ENCODE measurements at places on chromosomes 11 and 22. TPM values are rescaled to one million over a fixed set of nuclear protein-coding genes. Genes with fewer than 3 reads are reported as not detected.

DNA sequence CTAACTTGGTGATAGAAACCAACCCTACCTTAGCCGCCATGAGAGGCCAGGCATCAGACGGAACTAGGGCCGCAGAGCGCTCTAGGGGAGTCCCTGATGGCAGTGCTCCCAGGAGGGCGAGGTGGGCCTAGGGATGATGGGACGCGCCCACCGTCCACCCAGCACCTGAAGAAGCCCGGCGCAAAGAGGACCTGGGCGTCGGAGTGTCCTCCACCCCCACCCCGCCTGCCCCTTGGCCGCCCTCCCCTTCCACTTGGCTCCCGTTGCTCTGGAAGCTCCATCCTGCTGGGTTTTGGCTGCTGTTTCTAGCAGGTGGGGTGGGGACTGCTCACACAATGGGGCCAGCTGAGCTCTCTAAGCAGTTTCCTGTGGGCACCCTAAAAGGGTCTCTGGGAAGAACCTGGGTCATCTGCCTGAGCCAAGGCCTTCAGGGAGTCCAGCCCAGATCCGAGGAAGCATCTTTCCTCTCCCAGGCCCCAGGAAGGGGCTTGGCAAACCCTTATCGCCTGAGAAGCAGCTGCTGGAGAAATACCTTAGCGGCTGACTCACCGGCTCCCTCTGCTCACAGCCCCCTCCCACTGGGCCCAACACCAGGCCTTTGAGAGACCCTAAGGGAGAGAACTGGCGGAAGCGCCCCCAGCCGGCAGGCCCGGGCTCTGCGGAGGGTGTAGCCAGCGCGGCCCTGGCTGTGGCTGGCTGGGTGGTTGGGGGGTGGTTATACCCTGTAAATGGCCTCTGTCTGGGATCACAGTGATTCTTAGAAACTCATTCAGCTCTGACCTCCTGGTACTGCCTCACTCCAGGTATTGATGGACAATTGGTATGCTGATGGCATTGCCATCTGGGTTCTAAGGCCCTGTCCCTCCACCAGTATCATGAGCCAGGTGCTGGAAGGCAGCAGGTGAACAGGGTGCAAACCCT is 19.3 kb downstream of the CREB3L1 start:
- DNase-seq = peak; percentile 95

DNA sequence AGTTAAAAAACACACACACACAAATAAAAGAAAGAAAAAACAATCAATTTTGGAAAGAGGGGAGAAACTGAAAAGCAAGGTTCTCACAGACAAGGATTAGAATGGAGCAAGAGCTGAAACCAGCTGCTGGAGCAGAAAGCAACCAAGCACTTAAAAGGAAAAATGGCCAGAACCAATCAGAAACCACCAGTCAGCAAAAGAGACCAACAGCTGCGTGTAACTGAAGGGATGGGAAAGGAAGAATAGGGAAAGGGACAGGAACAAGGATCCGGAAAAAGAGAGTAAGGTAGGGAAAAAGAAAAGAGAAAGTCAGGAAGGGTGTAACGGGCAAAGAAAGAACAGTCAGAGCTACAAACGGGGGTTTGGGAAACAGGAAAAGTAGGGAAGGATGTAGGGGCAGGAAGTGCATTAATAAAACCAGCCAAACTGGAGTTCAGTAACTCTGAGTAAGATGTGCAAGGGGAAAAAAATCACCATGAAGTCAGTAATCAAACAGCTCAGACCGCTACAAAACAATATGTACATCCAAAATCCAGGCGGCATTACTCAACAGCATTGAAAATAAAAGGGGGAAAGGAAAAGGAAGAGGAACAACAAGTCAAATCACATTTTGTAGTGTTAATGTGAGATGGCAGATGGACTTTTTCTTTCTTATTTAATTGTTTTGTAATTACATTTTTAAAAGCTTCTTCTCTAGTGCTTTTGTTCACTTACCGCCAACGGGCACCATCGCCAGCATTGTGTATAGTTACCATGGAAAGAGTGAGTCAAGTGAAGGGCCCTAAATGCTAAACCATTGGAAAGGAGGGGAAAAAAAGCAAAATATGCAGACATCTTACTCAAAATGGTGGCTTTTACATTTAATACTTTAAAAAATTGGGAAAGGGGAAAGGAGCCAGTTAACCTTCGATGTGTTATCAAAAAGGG is 49.2 kb downstream of the APOL5 start:
- peak; percentile 89 for DNase-seq

- peak; percentile 60 for DNase-seq
Measured at GRCh38 chr11:73151416-73151815, 9.3 kb upstream of the FCHSD2 start.

DNA sequence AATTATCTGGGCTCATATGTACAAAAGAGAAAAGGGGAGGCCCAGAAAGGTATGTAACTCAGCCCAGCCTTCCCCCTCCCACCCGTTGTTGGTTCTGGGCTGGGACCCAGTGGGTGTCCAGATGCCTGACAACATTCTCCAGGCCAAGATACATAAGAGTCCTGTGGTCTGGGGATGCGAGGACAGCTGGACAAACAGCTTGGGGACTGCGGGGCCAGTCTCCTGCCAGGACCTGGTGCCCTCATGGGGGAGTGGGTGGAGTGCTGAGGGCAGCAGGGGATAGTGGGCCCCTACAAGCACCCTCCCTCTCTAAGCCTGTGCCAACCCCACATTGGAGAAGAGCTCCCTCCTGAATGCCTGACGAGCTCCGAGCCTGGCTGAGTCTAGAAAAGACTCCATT is 3.5 kb upstream of the SLC22A6 start:
- no peak for DNase-seq

DNA sequence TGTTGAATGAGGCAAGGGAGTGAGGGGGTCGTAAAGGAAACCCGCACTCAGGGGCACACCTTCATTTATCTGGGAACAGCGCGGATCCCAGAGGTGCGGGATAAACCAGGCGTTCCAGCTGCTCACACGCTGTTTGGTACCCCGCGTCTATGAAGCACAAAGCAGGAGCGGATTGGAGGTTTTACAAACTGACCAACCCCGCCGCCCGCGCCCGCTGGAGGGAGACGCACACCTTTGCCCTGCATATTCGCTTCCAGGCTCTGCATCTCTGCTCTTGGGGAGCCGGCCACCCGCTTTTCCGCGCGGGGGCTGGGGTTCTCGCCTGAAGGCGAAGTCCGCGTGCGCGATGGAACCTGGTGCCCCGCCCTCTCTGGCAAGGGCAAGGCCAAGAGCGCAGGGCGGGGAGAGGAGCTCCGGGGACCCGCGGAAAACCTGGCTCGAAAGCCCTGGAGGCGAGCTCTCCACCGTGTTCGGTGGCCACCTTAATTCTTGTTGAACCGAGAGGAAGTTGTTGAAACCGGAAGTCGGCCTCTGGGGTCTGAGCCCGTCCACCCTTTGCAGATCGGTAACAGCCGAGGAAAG is 6.8 kb upstream of the ALX4 start:
- DNase-seq = no peak

DNA sequence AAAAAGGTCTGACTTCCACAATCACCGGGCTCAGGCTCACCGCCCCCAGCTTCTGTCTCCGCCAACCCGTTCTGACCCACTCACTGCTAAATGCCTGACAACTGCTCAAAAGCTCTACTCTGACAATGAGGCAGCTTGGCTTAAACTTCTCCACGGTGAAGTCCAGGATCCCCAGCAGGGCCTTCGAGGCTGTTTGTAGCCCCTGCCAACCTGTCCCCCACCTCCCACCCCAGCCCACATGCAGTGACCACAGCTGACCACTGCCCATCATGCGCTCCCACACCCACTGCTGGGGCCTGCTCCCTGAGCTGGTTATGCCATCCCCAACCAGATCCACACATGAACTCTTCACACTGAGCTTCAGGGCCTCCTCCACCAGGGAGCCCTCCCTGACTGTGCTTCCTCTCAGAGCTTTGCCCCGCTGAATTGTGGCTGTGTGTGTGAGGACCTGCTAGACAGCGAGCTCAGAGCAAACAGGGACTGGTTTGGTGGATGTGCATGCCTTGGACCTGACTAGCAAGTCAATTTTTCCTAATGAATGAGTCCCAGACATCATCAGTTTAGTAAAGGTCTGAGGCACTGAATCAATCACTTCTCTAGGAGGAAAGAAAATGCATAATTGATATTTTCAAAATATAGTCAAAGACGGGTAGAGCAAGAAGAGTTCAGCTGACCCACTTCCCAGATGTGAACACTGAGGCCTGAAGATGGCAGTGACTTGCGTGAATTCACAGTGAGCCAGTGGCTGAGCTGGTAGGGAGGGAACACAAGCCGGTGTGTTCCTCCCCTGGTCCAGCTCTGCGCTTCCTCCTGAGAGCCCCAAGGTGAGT is 7.7 kb downstream of the LRRC32 start:
- no peak for DNase-seq

GRCh38 chr11:429391-429790 is 12.4 kb downstream of the ANO9 start:
- no peak for DNase-seq

DNA sequence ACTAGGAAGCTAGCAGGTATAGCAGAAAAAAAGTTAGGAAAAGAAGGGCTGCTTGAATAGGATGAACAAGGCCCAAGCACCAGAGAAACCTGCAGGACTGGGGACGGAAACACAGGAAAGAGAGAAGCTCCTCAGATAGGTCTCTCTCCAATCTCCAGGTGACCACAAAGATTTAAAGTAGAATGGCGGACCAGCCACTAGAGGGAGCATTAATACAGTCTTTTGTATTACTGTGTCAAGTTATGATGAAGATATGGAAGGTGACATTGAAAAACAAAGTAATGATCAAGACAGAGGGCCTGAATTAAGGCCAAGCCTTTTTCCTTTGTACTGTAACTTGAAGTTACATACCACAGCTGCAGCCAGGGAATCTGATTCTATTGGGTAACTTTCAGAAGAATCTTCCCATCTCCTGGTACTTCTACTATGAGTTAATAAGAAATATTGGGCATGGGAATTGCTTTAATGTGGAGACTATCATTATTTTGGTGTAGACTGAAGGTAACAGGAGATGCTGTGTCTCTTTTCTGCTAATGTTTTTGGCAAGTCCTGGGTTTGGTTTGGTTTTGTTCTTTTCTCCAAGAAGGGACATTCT is 33.8 kb downstream of the OR2AG2 start:
- DNase-seq = peak; percentile 35

- no peak for DNase-seq
Measured at GRCh38 chr22:43269246-43269645, 73.9 kb downstream of the SCUBE1 start.

GRCh38 chr11:8328848-8329330 is 65.2 kb upstream of the LMO1 start:
- DNase-seq = peak; percentile 80

DNA sequence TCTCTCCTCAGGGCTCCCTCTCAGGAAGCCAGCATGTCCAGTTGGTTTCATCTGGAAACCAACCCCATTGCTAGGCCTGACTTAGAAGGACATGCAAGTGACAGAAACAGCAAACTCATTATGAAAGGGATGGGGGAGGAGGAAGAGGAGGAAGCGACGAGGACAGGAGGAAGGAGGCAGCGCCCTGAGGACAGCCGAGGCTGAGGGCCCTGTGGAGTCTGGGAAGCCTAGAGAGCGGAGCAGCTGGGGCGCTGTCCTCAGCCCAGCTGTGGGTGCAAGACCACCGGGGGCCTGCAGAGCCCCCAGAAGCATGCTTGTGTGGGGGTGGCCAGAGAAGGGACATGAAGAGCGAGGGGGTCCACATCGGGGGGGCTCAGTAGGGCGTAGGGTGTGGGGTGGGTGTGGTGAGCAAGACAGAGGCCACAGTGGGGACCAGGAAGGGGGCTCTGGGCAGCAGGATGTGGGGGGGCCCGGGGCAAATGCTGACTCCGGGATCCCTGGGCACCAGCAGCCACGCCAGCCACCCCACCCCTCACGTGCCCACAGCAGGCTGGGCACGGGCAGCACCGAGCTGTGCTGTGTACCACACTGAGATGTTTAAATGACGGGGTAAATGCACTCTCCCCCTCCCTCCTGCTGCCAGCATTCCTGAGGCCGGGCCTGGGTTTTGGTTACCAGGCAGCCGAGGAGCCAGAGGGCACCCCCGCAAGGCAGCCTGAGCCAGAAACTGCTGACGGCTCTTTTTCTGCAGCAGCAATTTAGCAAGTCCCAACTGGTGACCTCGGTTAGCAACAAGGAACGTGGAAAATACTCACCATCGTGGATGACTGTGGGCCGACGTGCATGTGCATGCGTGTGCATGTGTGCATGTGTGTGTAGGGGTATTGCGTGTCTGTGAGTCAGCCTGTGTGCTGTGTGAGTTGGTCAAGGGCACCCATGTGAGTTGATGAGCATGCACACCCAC is 82.7 kb upstream of the LINC01488 start:
- DNase-seq = peak; percentile 78

- no peak for DNase-seq
Measured at GRCh38 chr22:38203090-38203810, 1.5 kb downstream of the MAFF start.

GRCh38 chr22:23212061-23213021 is 32.0 kb downstream of the BCR start:
- peak; percentile 66 for DNase-seq

DNA sequence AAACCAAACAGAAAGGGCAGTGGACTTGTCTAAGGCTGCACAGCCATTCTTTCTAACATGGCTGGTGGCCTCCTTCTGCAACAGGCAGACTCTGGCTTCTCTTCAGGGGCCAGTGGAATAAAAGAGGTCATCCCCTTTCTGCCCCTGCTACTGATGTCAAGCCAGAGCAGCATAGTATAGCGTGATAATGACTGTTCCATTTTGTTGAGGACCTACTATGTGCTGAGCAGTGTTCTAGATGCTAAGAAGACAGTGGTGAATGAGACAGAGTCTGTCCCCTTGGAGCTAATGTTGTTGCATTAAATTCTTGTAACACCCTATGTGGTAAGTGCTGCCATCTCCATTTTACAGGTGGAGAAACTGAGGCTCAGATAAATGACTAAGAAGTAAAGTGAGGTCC is 15.7 kb upstream of the SYT7 start:
- DNase-seq = no peak

The MUC2 gene
- not detected for total RNA-seq

The ARHGAP42 gene
- 7.4 TPM for total RNA-seq

The OR8A1 gene
- not detected for total RNA-seq

The MRGPRX4 gene
- not detected for total RNA-seq

The SEPTIN5 gene
- total RNA-seq = 44.8 TPM

The MYOD1 gene
- 421 TPM for total RNA-seq
